ENCODE measurements at places on chromosomes 11 and 22.

DNA sequence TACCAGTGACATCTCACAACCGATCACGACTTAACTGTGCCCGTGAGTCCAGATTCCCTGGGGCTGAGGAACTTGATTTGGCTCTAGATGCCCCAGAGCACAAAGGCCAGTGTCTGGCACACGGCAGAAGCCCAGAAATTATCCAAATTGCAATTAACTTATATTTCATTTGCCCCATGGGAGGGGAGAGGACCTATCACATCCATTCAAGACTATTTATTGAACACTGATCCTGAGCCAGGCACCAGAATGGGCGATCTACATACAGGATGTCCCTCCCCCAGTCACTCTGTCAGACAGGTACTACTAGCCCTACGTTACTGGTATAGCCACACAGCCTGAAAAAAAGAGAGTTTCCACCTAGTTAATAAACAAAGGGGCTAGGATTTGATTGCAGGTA, 5.1 kb downstream of the DNAL4 start:
- no peak for DNase-seq

- DNase-seq = no peak
Measured at GRCh38 chr11:93329936-93330445, 551 bp upstream of the DEUP1 start.

DNA sequence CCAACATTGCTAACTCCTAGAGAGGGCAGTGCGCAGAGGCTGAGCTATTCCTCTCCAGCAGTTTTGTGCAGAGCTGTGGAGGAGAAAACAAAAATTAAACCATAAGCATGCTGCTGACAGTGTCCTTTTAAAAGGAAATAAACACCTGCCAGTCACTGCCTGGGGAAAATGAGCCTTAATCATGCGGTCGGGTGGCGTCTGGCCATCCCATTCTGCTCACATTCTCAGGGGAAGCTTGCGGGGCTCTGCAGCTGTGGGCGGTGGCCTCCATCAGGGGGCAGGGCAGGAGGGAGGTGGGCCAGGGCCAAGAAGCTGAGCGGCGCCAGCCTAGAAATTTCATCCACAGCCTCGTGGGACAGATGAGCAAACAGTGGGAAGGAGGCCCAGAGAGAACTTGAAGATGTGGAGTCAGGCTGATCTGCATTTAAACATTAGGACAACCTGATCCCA, 71.0 kb upstream of the TP53I11 start:
- no peak for DNase-seq

DNA sequence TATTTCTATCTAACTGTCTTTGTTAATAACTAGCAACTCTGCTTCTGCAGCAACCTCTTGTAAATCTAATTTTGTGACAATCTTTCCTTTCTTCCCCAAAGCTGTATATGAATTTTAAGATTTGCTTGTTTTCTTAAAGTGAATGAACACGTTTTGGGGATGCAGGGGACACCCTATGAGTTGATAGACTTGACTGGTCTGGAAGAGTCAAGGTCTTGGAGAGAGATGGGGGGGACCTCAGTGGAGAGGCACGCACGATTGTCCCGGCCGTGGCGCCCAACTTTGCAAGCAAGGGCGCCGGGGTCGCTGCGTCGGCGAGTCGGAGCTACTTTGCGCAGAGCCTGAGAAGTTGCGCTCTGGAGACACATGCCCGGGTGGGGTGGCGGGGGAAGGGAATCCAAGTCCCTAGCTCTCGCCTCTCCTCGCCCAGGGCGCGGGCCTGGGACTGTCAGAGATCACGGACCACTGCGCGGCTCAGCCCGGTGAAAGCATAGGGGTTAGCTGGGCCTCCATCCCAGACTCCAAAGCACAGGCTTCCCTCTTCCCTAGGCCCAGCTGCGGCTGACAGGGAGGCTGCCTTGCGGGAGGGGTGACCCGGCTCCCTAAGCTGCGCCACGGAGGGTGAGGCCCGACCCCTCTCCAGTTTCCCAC, 854 bp downstream of the ABCC8 start:
- DNase-seq = peak; percentile 4

DNA sequence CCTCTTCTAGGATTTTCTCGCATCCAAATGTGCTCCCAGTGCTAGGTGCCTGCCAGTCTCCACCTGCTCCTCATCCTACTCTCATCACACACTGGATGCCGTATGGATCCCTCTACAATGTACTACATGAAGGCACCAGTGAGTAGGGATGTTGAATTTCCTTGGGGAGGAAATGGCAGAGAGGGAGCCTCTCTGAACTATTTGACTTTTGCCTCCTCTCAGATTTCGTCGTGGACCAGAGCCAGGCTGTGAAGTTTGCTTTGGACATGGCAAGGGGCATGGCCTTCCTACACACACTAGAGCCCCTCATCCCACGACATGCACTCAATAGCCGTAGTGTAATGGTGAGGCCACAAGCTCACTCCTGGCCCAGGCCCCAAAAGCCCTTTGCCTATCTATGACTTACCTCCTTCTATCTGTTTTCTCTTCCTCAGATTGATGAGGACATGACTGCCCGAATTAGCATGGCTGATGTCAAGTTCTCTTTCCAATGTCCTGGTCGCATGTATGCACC, 2.5 kb downstream of the TAF10 start:
- peak; percentile 16 for DNase-seq

GRCh38 chr11:33059331-33060007, 20.1 kb downstream of the TCP11L1 start:
- no peak for DNase-seq

- DNase-seq = no peak
Measured at GRCh38 chr22:41499624-41500280, 30.8 kb downstream of the ACO2 start.

DNA sequence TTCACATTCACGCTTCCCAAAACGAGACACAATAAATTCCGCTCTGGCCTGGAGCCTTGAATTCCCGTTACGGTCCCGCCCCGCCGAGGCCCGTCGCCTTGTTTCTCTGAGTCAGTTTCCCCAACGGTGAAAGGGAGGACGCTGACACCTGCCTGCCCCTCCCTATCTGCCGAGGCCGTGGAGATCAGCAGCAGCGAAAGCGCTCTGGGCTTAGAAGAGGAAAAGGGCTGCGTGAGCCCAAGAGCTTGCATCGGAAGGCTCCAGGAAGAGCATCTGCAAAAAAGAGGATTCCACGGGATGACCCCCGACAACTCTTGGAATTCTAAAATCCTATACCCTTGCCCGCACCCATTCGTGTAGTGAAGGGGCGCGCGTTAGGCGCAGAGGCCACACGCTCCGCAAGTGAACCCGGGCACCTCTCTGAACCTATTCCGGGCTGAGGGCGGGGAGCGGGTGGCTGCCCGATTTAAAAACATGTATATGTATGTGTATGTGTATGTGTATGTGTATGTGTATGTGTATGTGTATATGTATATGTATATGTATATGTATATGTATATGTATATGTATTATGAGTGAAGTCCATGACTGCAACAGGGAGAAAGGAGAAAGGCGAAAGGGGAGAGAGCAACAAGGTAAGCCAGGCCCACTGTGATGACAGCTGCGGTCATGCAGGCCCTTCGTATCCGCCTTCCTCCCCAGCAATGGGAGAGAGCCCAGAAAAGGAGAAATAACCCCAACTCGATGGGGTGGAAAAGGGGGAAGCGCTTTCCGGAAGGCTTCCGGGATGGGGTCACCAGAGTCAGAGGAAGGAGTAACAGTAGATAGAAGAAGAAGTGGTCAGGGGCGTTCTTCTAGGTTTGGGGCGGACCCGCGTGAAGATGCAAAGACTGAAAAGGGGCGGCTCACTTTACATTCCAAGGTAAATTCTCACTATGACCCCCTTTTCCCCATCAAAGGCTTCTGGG, 948 bp upstream of the MRTFA start:
- peak; percentile 75 for DNase-seq

DNA sequence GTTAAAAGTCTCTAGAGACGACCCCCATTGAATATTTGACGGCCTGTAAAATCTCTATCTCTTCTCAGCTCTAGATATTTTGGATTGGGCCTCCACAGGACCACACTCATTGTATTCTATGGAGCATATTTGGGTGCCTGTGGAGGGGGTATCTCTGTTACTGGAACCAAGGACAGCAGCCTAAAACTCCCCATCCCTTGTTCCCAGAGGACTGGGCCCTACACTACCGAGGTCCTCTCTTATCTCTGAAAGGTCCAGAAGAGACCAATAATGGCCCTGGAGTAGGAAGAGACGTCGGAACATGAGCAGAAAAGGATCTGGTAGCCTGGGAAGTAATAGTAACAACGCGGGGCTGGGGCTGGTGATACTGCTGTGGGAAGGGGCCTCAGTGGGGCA, 542 bp downstream of the HPS4 start:
- no peak for DNase-seq
